ENCODE measurements at places on chromosomes 4 and X.

- DNase-seq = no peak
Observed at GRCh38 chr4:139912445-139912844, 241.5 kb downstream of the MAML3 start.

GRCh38 chr4:67700116-67700737 is 728 bp downstream of the UBA6 start:
- no peak for DNase-seq

DNA sequence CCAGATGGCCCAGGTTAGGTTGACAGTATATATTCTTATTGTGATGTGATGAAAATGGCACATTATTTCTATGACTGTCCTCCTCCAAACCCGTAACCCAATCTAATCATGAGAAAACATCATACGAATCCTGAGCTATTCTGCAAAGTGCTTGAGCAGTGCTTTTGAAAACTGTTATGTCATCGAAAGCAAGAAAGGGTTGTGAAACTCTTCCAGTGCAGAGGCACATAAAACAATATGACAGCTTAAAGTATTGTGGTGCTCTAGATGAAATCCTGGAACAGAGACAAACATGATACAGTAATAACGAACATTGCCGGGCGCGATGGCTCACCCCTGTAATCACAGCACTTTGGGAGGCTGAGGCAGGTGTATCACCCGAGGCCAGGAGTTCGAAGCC is 1648.0 kb downstream of the STIM2 start:
- no peak for DNase-seq

DNA sequence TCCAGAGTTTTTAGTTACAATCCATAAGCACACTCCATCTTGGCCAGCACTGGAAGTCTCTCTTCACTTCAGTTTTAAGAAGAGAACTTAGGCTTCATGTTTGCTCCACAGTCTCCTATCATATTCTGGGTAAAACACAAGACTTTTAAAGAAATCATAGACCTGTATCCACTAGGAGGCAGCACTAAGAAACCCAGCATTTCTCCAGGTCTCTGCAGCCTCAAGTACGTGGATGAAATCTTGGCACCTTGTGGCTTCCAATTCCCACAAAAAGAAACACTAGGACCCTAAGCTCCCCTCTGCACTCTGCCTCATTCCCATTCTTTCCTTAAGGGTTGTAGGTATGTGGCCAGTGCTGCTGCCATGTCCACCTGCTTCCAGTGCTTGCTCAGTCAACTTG is 367.3 kb upstream of the CASK start:
- DNase-seq = no peak

GRCh38 chr4:6165766-6166165 is 34.6 kb downstream of the JAKMIP1 start:
- no peak for DNase-seq

GRCh38 chr4:169341490-169341889 is 70.7 kb upstream of the SH3RF1 start:
- DNase-seq = no peak

DNA sequence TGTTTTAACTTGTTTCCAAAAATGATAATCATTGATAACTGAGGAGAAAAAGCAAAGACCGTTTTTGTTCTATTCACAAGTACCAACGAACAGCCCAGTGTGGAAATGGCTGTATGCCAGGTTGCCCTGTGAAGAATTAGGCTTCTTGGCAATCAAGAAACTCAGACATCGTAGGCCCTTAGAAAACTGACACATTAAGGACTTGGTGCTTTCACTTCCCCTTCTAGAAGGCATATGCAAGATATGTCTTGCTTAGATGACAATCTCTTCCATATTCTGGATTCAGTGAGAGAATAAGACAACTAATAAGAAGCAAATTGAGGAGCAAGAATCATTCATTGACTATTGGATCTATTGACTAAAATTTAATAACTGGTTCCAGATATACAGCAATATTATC is 56.6 kb downstream of the ANAPC10 start:
- no peak for DNase-seq

- DNase-seq = no peak
Observed at GRCh38 chr4:188876881-188877280, 737.6 kb downstream of the TRIML1 start.

DNA sequence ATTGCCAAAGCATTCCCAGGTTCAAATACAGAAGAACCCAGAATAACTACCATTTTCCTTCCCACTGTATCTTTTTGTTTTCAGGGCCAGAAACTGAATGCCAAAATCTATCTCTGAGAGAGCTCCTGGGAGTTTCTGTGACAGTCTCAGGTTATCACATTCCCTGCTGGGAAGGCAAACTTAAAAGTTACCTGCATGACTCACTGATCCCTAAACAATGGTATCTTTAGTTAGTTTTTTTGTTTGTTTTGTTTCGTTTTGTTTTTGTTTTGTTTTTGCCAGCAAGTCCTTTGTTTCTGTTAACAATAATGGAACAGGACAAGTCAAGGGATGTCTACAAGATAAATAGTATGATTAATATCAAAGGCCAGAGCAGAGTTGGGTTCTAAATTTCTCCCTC is 34.3 kb downstream of the PAPSS1 start:
- no peak for DNase-seq

- DNase-seq = no peak
Observed at GRCh38 chrX:70774223-70774622, 134.3 kb downstream of the TEX11 start.

GRCh38 chr4:123547216-123548165 is 150.9 kb downstream of the SPRY1 start:
- no peak for DNase-seq

GRCh38 chrX:145654486-145654885 is 163.1 kb upstream of the SLITRK2 start:
- DNase-seq = no peak

- no peak for DNase-seq
Observed at GRCh38 chrX:144334577-144334976, 450.7 kb downstream of the UBE2NL start.

GRCh38 chrX:153921070-153921469 is 5.0 kb downstream of the ARHGAP4 start:
- DNase-seq = no peak

DNA sequence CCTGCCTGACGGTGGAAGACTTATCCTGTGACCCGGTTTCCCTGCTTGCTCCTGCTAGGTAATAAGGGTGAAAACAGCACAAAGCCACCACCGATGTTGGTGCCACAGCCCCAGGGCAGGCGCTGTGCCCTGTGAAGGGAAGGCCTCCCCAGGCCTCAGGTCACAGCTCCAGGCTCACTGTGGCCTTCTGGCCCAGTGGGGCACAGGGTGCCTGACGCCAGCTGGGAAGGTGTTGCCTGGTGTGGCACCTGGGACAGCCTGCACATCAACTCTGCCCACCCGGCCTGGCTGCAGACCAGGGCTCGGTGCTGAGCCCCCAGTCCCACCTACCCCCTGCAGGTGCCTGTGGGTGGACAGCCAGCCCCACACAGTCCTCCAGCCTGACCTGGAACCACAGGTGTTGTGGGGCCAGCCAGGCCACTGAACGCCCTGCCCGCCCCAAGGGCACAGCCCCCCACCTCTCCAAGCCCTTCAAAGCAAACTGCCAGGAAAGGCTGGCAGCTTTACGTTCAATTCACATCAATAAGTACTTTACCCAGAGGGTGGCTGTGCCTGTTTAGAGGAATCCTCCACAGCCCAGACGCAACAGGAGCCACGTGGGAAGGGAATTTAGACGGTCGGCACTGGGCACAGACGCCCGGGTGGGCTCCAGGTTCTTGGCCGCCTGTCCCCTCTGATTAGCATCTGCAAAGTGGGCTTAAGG is 54.3 kb downstream of the ZFYVE28 start:
- DNase-seq = no peak

DNA sequence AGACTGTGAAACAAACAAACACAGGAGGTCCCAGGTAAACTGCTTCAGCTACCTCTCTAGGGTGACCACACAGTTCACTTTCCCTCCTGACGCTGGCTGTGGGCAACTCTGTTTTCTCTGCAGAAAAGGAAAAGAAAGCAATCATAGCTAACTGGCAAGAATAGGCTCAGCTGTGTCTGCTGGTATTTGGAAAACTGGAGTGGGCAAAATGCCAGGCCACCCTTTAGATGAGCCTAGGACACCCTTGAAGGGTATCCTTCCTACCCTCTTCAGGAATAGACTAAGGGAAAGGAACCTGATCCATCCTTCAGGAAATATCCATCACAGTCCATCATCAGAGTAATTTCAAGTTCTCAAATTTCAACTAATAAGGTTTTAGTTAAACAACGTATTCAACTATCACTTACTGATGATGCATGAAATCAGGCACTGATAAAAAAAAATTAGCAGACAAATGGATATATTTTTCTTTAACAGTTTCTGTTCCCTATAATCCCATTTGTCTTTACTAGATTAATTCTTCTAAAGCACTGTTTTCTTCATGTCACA is 60.9 kb downstream of the CAMK2D start:
- no peak for DNase-seq

- DNase-seq = no peak
Observed at GRCh38 chr4:163440040-163440439, 33.5 kb downstream of the TKTL2 start.

DNA sequence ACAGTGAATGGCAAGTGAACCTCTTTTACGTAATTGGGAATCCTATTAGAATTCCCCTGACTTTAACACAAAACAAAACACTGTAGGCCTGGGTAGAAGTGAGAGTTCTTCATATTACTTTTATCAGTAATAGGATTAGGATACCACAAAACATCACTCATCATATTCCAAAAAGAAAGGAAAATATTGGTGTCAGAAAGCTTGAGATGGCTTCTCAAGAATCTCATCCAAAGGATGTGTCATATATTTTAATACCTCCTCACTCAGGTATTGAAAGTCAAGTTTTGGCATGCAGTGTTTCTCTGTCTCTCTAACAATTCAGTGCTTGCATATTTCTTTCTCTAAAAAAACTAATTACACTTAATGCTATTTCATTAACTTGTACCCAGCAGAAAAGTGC is 173.2 kb downstream of the PDGFC start:
- no peak for DNase-seq

Measured in CD4-positive, alpha-beta T cell treated with Interleukin-17A for 4 hours (primary cell).